T47D (cell line): ENCODE measurements at places on chromosomes 13 and 19.

DNA sequence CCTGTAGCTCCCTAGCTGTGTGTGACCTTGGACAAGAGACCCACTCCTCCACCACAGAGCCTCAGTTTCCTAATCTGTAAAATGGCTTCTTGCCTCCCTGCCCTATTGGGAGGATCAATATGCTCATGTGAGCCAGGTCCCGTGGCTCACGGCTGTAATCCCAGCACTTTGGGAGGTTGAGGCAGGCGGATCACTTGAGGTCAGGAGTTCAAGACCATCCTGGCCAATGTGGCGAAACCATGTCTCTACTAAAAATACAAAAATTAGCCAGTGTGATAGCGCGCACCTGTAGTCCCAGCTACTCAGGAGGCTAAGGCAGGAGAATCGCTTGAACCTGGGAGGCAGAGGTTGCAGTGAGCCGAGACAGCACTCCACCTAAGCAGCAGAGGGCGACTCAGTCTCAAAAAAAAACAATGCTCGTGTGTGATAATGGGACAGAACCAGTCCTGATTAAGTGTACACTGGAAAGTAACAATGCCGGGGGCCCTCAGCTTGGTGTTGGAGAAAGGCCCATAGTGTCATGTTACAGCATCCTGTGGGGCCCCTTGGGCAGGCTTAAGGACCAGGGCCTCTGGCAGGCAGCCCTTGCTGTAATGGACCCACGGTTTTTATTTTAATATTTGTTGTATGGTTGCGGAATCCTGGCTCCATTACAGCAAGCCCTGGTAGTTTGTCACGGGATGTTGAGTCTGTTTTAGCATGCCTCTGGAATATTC, 6.8 kb downstream of the RPS11 start:
- DNase-seq, result peak; percentile 30

DNA sequence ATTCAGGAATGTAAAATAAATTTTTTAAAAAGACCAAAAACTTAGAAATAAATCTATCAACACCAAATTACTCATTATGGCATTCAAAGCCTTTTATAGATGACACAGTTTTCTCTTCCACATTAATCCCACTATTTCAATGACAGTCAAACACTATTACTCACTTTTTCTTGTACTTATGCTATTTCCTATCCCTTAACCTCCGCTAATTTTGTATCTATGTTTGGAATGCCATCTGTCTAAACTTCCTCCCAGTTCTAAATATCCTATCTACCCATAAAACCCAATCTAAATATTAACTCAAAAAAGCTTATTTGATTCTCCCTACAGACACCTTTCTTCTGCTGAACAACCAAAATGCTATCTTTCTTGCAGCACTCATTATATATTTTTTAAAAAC, 203.5 kb downstream of the ENOX1 start:
- DNase-seq, result no peak

DNA sequence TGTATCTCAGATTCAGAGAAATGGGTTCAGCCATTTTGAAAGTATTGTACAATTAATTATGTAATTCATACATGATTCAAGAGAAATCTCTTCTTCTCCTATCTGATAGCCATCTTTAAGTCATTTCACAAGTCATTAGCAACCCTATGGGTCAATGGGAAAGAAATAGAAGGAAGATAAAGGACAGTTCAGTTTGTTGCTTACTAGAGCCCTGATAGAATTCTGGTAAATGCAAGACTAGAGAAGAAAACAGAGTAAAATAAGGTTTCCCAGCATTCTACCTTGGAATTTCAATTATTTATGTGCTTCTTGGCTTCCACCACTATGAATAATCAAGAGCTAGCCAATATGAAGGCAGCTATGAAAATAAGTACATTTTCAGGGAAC, 117.7 kb downstream of the LHFPL6 start:
- DNase-seq, result no peak

- peak; percentile 81 for DNase-seq
Observed at GRCh38 chr13:28716511-28716910, 2.3 kb downstream of the SLC46A3 start.

DNA sequence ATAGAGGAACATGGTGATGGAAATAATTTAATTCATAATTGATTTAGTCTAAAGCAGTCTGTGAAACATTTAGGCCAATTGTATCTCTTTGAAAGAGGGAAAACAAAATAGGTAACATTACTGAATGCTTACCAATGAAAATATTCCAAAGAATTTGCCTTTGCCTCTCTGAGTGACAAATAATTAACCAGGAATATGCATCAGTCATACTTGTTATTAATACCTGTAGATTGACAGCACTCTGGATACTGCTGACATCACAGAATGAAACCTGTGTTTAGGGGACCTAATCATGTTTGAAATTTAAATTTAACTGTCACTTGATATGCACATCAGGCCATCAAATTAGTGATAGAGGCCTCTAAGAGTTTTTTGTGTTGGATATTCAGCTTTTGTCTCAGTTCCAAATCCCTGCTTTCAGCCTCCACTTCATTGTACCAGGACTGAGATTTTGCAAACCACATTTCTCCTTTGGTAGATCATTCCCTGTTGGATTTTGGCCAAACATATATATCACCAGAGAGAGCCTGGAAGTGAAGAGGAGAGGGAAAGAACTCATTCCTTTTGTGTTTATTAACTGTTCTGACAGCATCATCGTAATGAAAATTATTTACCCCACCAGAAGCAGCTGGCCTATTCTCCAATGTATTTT, 64.8 kb upstream of the KLHL1 start:
- no peak for DNase-seq

GRCh38 chr13:113526466-113527220, 36.1 kb upstream of the DCUN1D2 start:
- DNase-seq, result no peak

DNA sequence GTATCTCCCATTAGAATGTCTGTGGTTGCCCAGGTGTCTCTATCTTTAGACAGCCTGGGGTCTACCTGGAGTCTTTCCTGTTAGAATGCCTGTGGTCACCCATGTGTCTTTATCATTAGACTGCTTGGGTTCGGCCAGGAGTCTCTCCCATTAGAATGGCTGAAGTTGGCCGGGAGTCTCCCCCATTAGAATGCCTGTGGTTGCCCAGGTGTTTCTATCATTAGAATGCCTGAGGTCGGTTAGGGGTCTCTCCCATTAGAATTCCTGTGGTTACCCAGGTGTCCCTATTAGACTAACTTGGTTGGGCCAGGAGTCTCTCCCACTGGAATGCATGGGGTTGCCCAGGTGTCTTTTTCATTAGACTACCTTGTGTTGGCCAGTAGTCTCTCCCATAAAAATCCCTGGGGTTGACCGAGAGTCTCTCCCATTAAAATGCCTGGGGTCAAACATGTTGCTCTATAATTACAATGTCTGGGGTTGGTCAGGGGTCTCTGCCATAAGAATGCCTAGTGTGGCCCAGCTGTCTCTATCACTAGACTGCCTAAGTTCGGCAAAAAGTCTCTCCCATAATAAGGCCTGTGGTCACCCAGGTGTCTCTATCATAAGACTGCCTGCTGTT, 1448.7 kb downstream of the UQCRFS1 start:
- no peak for DNase-seq

GRCh38 chr13:29733147-29733611, 117.2 kb downstream of the UBL3 start:
- no peak for DNase-seq

DNA sequence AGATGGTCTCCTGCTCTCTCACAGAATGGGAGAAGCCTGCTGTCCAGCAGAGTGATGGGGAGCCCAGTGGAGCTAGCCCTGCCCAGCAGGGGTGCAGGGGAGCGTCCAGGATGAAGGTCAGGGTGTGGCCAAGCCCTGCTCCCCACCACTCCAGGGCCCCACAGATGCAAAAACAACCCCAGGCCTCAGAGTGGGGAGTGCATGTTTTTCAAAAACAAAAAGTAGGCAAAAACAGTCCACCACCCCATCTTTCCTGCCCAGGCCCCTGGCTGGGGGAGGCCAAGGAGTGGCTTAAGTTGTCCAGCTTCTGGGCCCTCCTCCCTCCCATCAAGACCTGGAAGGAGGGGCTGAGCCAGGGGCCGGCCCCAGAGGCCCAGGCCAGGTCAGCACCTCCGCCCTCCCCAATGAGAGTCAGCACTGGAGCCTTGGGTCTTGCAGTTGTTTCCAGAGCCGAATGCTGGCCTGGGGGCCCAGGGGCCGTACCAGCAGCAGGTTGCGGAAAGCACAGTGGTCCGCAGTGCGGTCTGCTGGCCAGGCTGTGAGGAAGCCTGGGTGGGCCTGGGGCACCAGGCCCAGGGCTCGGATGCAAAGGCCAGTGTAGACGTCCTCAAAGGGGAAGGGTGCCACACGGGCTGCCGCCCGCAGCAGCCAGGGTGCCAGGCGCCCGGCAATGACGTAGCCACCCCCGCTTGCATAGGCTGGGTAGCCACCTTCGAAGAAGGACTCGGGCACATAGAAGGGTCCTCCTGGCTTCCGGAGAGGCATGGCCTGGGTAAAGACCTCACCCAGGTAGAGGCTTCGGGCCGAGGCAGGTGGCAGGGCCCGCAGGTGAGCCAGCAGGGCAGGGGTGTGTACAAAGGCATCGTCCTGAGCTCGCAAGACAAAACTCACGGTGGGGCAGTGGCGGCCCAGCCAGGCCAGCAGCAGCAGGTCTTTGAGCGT, 1.7 kb downstream of the B3GNT8 start:
- no peak for DNase-seq

DNA sequence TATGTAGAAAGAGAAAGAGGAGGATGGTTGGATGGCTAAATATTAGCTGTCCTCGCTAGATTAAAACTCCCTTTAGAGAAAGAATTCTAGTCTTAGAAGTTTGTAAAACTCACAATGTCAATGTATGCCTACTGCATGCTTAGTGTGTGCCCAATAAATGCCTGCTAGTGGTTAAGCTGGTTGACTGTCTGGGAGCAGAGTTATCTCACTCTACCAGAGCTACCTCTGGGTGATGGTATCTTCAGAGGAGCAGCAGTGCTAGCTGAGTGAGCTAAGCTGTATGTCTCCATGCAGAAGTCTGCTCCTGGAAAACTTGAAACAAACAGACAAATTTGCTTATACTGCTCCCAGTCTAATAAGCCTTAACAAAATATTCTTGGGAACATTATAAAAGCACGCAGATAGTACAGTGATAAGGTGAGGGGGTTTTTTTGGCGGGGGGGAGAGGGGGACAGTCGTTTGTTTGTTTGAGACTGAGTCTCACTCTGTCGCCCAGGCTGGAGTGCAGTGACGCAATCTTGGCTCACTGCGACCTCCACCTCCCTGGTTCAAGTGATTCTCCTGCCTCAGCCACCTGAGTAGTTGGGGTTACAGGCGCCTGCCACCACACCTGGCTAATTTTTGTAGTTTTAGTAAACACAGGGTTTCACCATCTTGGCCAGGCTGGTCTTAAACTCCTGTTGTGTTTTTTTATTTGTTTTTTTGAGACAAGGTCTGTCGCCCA, 202.8 kb upstream of the TSC22D1 start:
- no peak for DNase-seq

DNA sequence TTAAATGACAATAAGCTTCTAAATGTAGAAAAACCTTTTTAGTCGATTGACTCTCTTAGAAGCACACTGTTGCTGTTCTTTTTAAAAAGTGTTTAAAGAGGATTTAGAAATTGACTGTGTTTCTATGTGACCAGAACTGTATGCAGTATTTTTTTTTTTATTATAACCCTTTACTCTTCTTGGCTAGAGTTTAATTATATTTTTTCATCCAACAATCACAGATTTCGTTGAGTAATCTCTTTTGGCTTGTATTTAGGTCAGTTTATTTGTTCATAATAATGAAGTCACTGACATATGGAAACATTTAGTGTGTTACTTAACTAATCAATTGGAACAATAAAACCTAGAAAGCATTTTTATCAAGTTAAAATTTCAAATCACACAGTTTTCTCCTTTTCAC, 19.9 kb downstream of the CSNK1A1L start:
- no peak for DNase-seq

GRCh38 chr19:1003283-1003682, 3.1 kb downstream of the GRIN3B start:
- DNase-seq, result no peak

- no peak for DNase-seq
Observed at GRCh38 chr13:101639711-101640110, 187.2 kb downstream of the ITGBL1 start.

DNA sequence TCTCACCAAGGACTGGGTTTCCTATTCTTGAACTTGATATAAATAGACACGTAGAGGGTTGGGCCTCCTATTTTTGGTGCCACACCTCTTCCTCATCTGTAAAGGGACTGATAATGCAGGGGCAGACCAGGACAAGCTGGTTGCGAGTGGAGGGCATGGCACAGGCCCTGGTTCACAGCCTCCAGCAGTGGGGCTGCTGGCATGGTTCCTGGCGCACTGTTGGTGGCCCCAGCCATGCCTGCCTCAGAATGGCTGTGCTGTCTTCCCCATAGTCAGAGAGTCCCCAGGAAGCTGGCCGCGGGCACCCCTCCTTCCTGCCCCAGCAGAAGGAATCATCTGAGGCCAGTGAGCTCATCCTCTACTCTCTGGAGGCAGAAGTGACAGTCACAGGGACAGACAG, 10.5 kb upstream of the OVOL3 start:
- no peak for DNase-seq

- no peak for DNase-seq
Observed at GRCh38 chr13:44573071-44573470, 3.1 kb downstream of the TSC22D1 start.

DNA sequence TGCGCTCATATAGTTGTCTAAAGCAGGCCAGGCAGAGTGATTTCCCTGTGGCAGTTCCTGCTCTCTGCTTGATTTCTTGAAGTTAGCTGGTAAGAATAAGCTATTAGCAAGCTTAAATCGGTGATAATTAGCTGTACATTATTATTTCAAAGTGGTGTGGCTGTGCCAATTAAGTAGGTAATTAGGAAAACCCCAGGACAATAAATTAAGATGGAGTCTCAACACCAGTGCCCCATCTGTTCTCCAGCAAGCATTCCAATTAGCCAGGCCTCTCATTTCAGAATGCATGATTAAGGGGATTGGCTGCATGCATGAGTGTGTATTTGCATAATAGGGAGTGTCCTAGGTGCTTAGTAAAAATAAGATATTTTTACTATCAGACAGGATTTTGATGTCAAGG, 342.3 kb downstream of the GPC5 start:
- DNase-seq, result no peak

DNA sequence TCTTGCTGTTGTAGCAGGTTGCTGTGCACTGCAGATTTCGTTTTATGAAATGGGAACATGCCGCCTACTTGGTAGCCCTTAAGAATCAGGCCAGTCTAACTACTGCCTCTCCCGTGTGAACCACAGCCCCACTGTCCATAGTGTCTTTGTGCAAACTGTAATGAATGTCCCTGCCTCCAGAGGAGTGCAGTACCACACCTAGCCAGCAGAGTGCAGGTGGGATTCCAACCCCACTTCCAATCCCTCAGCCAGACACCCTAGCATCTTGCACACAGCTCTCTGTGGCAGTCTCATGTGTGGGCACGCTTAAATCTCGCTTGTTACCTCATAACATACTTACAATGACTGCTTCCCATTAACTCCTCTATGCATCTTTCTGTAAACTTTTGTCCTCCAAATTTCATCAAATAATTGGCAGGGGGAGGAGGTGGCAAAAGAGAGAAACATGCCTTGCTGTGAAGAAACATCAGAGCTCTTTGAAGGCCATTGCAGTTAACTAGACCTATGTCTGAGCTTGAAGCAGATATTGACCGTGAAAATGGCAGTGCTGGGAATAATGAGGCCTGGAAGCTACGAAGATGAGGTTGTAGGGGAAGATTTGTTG, 47.2 kb downstream of the ZAR1L start:
- peak; percentile 74 for DNase-seq
